Hematopoietic multipotent progenitor cell treated with erythropoietin and hydrocortisone succinate and interleukin-3 and kit ligand, for 4 days (in vitro differentiated cells): ENCODE measurements at places on chromosomes 2 and 18.

DNA sequence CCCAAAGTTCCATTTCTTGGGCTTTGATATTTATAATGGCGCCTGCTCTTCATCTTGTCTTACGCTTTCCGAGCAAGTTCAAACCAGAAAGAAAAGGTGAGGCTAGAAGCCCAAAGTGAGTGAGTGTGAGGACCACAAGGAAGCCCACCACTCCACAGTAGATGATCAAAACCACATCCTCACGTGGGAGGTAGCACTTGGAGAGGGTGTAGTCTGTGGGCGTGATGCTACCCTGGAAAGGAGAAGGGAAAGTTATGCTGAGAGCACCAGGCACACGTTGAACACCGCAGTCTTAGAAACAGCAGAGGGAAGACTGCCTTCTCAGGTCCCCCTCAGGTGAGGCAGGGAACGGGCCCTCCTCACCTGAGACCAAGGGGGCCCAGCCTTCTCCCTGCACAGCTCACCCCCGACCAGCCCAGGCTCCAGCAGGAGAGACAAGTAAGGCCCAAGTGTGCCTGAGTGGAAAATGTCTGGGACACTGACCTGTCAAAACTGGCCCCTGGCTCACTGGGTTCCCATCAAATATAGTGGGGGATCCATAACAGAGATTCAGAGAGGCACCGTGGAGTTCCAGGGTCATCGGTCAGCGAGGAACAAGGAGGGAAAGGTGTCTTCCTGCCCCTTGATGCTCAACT, 23.6 kb downstream of the MPPE1 start:
- DNase-seq, result no peak

GRCh38 chr2:239155806-239156480, 244.9 kb downstream of the HDAC4 start:
- DNase-seq, result no peak

DNA sequence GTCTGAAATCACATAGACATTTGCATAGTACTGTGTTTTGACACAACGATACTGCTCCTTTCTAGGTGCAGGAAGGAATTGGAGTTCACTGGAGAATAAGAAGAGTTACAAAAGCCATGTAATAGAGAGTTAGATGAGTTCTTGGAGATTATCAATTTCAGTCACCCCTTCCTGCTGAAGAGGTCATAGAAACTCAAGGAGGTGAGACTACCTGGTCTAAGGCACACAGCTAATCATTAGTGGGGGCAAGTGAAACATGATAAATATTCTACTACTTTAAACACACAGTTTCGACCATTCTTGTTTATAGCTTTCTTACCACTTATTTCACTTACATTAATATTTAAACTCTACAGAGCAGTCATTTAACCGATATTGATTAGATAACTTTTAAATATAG, 286.9 kb upstream of the NXPH2 start:
- no peak for DNase-seq

- DNase-seq, result peak; percentile 54
Observed at GRCh38 chr2:171524018-171524401, 1.7 kb downstream of the CYBRD1 start.

- no peak for DNase-seq
Observed at GRCh38 chr2:154455166-154455565, 243.3 kb upstream of the KCNJ3 start.

- no peak for DNase-seq
Observed at GRCh38 chr2:55843096-55843993, 80.2 kb downstream of the EFEMP1 start.

DNA sequence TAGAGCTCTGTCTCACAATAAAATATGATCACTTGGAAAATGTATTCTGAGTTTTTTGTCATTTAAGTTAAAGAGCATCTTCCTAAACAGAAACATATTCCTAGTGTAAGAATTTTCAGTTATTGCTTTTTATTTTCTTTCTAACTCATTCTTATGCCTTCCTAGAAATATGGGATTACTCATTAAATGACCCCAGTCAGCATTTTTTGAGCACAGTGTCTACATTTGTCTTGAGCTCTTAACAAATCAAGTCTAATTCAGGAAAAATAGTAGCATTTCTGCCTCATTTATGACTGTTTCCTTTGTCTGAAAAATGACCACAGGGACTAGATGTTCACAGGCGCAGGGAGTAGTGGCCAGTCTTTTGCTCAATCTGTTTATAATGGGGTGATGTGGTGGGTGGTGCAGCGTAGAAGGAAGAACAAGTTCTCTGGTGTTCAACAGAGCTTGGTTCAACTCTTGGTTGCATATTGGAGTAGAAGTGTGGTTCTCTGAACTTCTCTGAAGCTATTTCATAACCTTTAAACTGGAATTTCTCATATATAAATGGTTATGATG, 267.1 kb downstream of the CYRIA start:
- DNase-seq, result no peak

GRCh38 chr2:11784280-11784679, 37.8 kb downstream of the LPIN1 start:
- no peak for DNase-seq

- DNase-seq, result peak; percentile 79
Observed at GRCh38 chr2:176001281-176001915, 669 bp downstream of the LNPK start.

GRCh38 chr2:157875641-157876065, 477 bp downstream of the ACVR1 start:
- DNase-seq, result no peak

DNA sequence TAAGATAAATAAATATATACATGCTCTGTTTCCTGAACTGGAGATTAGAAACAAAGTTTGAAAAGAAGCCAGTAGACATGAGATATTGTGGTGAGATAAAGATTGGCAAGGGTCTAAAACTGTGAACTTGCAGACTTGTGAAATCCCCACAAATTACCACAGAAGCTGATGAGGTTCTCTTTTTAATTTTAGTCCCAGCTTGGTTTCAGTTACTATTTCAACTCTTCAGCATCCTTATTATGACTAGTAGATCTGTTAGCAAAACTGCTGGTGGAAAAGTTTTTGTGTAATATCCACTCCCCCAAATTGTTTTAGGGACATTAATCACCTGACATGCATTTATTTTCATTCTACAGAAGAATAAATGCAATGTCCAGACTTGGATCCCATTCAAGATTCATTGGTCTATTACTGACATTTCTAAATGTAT, 20.8 kb downstream of the RASGRP3 start:
- peak; percentile 90 for DNase-seq

GRCh38 chr2:97785818-97786217, 72.4 kb downstream of the ZAP70 start:
- DNase-seq, result no peak
